ENCODE measurements at places on chromosomes 16 and 17.

GRCh38 chr17:17077861-17078732, 35.8 kb downstream of the MPRIP start:
- H3K4me1 ChIP-seq = peaks cover 75% of the 10 kb centered on the region
- H3K36me3 ChIP-seq = peaks cover 32% of the 10 kb centered on the region
- peak overlapping the region; percentile 63 for H3K27ac ChIP-seq
- H3K4me3 ChIP-seq = no peak overlapping the region
- DNase-seq = no peak

GRCh38 chr17:1573932-1574696, 11.5 kb upstream of the PITPNA start:
- no peaks in the 10 kb centered on the region for H3K36me3 ChIP-seq
- H3K4me3 ChIP-seq = no peak overlapping the region
- peaks cover 2% of the 10 kb centered on the region for H3K27me3 ChIP-seq

- H3K27ac ChIP-seq = no peak overlapping the region
- no peaks in the 10 kb centered on the region for H3K27me3 ChIP-seq
- no peak for DNase-seq
- no peak overlapping the region for H3K4me3 ChIP-seq
Observed at GRCh38 chr16:1688807-1689560, 10.9 kb downstream of the JPT2 start.

DNA sequence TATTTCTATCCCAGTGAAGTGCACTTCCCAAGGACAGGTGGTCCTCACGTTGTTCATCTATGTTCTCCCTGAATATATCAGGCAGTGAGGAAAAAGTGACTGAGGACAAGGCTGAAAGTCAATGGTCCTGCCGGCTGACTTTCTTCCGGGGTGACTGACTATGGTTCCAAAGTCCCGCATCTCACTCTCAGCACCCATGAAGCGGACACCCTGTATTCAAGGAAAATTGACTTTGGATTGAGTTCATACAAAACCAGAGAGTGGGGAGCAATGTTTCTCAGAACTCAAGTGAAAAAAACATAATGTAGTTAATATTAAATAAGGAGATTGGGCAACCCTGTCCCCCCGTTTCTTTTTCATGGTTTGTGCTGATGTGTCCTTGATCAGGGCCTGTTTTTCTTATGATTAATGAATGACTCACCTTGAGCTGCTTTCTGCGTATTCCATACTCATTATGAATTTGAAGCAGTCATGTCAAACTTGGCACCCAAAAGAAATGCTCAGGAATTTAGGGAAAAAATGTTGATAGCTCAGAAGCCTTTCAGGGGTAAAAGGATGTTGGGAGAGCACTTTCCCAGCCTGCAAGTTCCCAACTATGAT, 184.0 kb downstream of the CYLD start:
- no peaks in the 10 kb centered on the region for H3K36me3 ChIP-seq
- H3K4me3 ChIP-seq = no peak overlapping the region
- H3K27ac ChIP-seq = no peak overlapping the region
- H3K27me3 ChIP-seq = peaks cover 25% of the 10 kb centered on the region

GRCh38 chr17:81267390-81268067, 27.6 kb downstream of the SLC38A10 start:
- no peak for DNase-seq
- peaks cover 55% of the 10 kb centered on the region for H3K36me3 ChIP-seq
- H3K4me1 ChIP-seq = peaks cover 30% of the 10 kb centered on the region
- H3K27me3 ChIP-seq = peaks cover 3% of the 10 kb centered on the region
- no peak overlapping the region for H3K4me3 ChIP-seq

DNA sequence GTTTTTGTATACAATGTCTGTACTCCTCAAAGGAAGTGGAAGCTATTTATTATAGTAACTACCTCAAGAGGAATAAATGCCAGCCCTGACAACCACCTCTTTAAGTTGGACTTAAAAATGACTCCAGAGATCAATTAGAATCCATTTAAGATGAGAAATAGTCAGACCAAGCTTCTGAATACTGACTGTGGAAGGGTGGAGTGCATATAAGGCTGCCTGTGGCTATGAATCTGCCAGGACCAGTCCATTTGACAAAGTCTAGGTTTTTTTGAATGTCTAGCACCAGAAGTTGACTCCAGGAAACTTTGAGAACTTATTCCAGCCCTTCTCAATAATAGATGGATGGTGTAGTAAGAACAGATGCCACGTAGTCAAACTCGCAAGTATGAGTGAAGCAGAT, 15.0 kb downstream of the OGFOD1 start:
- no peak for DNase-seq
- no peak overlapping the region for H3K27ac ChIP-seq

- DNase-seq = no peak
- H3K27me3 ChIP-seq = no peaks in the 10 kb centered on the region
- peak overlapping the region; percentile 85 for H3K27ac ChIP-seq
- H3K36me3 ChIP-seq = peaks cover 29% of the 10 kb centered on the region
- peaks cover 65% of the 10 kb centered on the region for H3K4me1 ChIP-seq
Observed at GRCh38 chr16:50609471-50609870, 61.3 kb downstream of the NKD1 start.

- H3K27me3 ChIP-seq = peaks cover 7% of the 10 kb centered on the region
- H3K36me3 ChIP-seq = no peaks in the 10 kb centered on the region
- H3K27ac ChIP-seq = no peak overlapping the region
- H3K4me1 ChIP-seq = peaks cover 33% of the 10 kb centered on the region
- DNase-seq = no peak
- H3K4me3 ChIP-seq = no peak overlapping the region
Observed at GRCh38 chr16:82636485-82636884, 9.7 kb downstream of the CDH13 start.

Measured in nephron progenitor cell (in vitro differentiated cells).